ENCODE measurements at places on chromosomes 16 and 17. TPM values are rescaled to one million over a fixed set of nuclear protein-coding genes. Genes with fewer than 3 reads are reported as not detected.

The BCL6B gene
- 0.33 TPM for polyA plus RNA-seq

The ASPHD1 gene
- polyA plus RNA-seq = not detected

The SPATA22 gene
- polyA plus RNA-seq = not detected

The RNF112 gene
- not detected for polyA plus RNA-seq

The ARL5C gene
- polyA plus RNA-seq = not detected

The NOB1 gene
- polyA plus RNA-seq = 59.2 TPM

The GALK1 gene
- 18.6 TPM for polyA plus RNA-seq

The CACNG4 gene
- not detected for polyA plus RNA-seq

The KRTAP1-1 gene
- polyA plus RNA-seq = not detected

The GAS7 gene
- 1.7 TPM for polyA plus RNA-seq

The HNF1B gene
- polyA plus RNA-seq = not detected

The LDHD gene
- not detected for polyA plus RNA-seq

The TEX19 gene
- 0.36 TPM for polyA plus RNA-seq

The PLLP gene
- polyA plus RNA-seq = 1.1 TPM

The RASD1 gene
- polyA plus RNA-seq = 0.73 TPM

The TBC1D28 gene
- polyA plus RNA-seq = not detected

The TNFAIP1 gene
- polyA plus RNA-seq = 11.1 TPM

Data from IgD-negative memory B cell (primary cell).